ENCODE measurements at places on chromosomes 7 and 10. TPM values are rescaled to one million over a fixed set of nuclear protein-coding genes. Genes with fewer than 3 reads are reported as not detected.

Gene FRG2B
- total RNA-seq = 0.13 TPM

DNA sequence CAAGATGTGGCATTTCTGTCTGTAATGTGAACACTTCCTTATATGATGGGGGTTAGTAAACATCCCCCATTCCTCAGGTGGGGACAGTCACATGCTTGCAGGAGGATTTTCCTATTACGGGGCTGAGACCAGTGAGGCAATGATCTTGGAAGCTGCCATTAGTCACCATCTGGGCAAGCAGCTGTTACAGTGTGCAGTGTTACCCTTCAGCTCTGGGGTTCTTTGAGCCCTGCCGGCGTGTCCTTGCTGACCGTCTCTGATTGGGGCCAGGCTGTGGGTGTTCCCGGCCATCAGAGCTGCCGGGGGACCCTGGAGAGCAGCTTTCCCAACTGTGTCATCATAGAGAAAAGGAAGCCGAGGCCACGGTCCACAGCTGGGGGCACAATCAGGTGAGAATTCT lies 126.8 kb upstream of the FAM20C start:
- DNase-seq = no peak

DNA sequence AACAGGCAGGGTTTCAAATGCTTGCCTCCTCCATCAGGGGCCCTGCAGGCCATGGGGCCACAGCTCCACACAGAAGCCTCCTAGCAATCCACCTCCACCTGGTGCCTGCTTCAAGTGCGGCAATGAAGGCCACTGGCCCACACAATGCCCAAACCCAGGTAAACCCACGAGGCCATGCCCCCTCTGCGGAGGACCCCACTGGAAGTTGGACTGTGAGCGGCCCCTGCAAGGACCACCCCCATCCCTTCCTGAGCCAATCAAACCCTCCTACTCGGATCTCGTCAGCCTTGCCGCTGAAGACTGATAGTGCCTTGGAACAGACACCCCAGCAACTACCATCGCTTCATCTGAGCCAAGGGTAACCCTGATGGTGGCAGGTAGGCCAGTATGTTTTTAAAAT lies 63.1 kb downstream of the LRRC17 start:
- no peak for DNase-seq

DNA sequence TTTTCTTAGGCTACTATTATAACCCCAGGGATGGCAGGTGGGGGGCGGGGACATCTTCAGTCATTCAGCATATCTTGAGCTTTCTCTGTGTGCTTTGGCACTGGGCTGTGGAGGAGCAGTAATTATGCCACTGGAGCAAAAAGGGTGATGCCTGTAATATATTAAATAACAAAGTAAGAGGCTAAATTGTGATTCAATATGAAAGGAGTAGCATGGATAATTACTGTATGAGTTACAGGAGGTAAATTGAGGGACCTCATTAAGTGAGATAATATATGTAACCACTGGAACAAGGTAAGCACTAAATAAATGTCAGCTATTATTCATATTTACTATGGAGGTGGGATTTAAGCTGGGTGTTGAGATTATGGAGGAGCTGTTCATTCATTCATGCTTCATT lies 3.3 kb upstream of the STN1 start:
- no peak for DNase-seq

Gene PHKG1
- total RNA-seq = not detected

GRCh38 chr7:18526368-18526878 lies 30.9 kb downstream of the HDAC9 start:
- DNase-seq = no peak

Gene GPC2
- total RNA-seq = 27.2 TPM

DNA sequence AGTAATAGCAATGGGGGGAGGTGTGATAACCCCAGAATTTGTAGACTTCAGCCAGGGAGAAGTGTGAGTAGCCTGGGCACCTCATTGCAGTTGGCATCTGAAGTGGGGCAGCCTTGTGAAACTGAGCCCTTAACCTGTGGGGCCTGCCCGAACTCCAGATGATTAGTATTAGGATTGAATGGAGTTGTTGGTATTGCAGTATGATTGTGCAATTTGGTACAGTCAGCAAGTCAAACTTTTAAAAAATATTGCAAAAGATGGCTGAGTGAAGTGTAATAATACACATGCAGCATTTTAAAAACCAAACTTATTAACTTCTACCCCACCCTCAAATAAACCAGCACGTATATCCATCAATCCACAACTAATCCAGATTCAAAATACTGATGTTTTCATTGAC lies 9.3 kb downstream of the RBM33 start:
- DNase-seq = no peak

DNA sequence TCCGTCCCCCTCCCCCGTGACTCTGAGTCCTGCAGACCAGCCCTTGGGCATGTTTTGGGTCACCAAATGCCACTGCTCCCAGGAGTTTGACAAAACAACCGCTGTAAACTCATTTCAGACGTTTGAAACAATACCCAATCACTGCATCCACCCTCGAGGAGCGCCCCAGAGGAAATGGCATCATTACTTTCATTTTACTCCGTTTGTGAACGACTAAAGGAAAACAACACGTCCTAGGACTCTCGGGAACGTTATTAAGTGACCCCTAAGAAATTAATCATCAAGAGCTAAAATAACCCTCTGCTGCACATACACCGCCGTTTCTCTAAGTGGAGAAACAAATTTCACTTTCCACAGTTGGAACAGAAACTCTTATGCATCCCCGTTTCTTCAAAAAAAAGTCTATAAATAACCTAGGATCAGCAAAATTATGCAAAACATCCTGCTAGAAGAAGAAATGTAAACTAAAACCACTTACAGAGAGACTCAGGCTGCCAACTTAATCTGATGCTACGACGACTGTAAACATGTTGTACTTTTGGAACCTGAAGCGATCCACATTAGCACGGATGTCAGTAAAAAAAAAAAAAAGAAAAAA lies 109.9 kb upstream of the EFCAB10 start:
- DNase-seq = no peak

All from endothelial cell (in vitro differentiated cells).